ENCODE measurements at places on chromosomes 12 and 14.

- no peak for DNase-seq
Measured at GRCh38 chr14:89140326-89140725, 276.7 kb downstream of the FOXN3 start.

DNA sequence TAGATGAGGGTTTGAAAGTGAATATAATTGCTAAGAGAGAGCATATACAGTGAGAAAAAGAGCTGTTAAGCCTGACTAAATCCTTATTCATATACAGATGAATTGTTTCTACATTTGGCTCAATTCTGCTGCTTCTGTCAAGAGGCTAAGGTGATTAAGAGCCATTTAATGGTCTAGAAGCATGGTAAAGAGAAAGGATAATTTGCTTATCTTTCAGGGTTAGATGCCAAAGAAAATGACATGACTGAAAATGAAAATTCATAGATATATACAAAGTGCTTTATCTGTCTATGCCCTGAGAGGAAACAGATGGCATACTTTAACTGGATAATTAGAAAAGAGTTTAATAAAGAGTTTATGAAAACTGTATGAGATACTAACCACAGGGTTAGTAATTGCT lies 834.9 kb downstream of the SLC6A15 start:
- DNase-seq, result no peak

DNA sequence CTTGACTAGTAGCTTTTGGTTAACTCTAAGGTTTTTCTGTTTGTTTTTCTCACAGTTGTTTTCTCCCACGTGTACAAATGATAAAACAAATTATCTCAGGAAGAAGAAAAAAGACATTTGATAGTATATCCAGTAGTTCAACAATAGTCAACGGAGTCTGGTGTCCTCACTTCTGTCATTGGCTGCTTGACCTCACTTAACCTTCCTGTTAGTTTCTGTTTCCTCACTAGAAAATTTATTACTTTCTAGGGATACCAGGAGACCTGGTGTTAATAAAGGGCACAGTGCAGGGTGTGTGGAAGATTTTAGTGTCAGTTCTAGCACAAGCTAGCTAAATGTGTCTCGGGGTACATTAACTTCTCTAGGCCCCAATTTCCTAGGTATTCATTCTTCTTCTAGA lies 116.0 kb downstream of the PRKCH start:
- no peak for DNase-seq

DNA sequence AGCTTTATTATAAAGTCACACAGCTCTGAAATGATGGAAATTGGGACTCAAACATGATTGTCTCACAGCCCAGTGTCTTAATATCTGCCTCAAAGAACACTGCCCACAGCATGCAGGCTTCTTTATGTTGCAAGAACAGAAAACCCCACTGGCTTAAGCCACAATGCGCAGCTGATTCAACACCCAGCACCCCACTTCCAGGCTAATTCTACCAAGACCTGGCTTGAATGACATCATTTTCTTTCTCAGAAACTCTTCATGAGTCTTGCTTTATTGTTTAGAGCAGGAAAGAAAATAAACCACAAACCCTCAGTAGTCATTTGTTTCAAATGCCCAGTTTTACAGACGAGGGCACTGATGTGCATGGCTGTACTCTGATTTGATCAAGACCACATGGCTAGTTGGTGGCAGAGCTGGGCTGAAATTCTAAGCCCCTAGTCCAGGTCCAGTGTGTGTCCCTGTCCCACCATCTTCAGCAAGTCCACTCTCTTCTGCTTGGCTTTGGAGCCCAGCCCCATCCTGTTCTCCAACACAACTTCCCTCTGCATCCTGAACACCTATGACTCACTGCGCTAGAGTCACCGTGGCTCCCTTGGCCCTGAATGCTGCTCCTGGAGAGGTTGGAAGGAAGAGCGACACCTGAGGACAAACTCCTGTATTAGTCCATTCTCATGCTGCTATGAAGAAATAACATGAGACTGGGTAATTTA lies 50.3 kb upstream of the SRSF5 start:
- DNase-seq, result no peak

DNA sequence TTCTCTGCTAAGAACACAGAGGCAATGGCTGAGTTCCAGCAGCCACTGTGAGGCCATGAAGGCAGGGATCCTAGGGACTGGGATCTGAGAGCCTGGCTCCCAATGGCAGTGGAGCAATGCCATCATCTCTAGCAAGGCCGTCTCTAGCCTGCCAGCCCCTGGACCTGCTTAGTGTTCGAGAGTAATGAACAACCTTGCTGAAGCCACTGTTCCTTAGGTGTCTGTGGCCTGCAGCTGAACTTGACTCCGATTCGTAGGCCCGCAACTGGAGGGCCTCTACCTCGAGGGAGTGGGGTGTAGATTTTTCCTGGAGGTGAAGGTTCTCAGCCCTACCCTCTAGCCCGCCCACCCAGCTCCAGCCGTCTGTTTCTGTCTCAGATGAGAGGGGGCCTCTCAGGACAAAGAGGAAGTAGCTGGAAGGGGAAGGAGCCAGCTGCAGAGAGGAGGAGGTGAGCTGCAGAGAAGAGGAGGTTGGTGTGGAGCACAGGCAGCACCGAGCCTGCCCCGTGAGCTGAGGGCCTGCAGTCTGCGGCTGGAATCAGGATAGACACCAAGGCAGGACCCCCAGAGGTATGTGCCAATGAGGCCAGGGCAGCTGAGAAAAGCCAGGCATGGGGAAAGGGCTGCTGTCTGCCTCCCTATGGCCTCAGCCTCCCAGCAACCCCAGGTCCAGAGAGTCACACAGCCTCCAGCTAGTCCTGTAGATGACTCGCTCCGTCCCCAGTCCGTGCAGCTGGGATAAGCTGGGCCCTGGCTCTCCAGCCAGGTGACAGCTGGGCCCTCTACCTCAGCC lies at the start of gene PLD4:
TSS of gene PLD4 (plus strand) at position 459 of the 793 bp plus-strand sequence. CDS start 2,262 bp downstream, outside the sequence.
- no peak for DNase-seq

- no peak for DNase-seq
Measured at GRCh38 chr12:674272-674781, 11.1 kb upstream of the NINJ2 start.

GRCh38 chr12:113112043-113112899 lies 23.3 kb downstream of the RASAL1 start:
- no peak for DNase-seq

DNA sequence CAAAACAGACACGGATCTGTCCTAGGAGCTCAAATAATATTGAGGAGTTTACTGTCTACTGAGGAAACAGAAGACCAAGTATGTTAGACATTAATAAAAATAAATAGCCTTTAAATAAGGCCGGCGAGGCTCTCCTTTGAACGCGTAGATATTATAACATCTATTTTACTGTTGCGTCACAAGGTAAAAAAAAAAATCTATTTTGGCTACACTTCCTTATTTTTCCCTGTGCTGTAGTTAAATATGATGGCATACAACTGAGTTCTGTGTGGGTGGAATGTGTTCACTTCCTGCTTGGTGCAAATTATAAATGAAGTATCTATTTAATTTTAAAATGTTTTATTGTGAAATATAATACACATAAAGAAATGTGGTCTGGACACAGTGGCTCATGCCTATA lies 17.2 kb upstream of the RAD52 start:
- DNase-seq, result no peak

DNA sequence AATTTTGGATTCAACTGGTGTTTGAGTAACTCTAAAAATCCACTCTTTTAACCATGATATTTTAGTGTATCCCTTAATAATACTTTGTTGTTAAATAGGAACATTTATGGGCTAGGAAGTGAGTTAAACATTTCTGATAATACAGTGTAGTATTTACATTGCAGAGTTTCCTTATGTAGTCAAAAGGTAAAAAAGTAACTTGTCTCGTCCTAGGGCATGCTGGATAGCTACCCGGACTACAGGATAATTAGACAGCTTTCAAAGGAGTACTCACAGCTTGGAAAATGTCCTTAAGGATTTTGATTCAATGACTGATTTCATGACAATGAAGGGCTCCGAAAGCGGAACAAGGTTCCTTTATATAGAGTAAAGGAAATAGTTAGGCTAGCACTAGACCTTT lies 14.5 kb upstream of the KITLG start:
- no peak for DNase-seq

GRCh38 chr12:12157424-12157823 lies 86.7 kb downstream of the BCL2L14 start:
- DNase-seq, result no peak

Measured in NCI-H2171 (cell line).